ENCODE measurements at places on chromosomes 3 and 15. TPM values are rescaled to one million over a fixed set of nuclear protein-coding genes. Genes with fewer than 3 reads are reported as not detected.

The ERICH6 gene
- polyA plus RNA-seq = 0.78 TPM

The RAB6B gene
- polyA plus RNA-seq = 16.4 TPM

The FRMD5 gene
- polyA plus RNA-seq = 1.6 TPM

The SLC27A2 gene
- polyA plus RNA-seq = 81.2 TPM

The TF gene
- 10.0 TPM for polyA plus RNA-seq

The ACAN gene
- 2.8 TPM for polyA plus RNA-seq

The TLE3 gene
- 36.3 TPM for polyA plus RNA-seq

The LARP6 gene
- polyA plus RNA-seq = 16.0 TPM

The LRTM1 gene
- not detected for polyA plus RNA-seq

The NRROS gene
- 3.2 TPM for polyA plus RNA-seq

The ZIC1 gene
- not detected for polyA plus RNA-seq

The SSUH2 gene
- 4.8 TPM for polyA plus RNA-seq

The TRANK1 gene
- 6.6 TPM for polyA plus RNA-seq

The LCTL gene
- polyA plus RNA-seq = 0.41 TPM

The INAFM2 gene
- polyA plus RNA-seq = 16.9 TPM

The PLA2G4F gene
- 24.2 TPM for polyA plus RNA-seq

The HCLS1 gene
- polyA plus RNA-seq = 7.6 TPM

The DUOXA2 gene
- not detected for polyA plus RNA-seq

The SH2D7 gene
- polyA plus RNA-seq = 0.65 TPM
